ENCODE measurements at places on chromosomes 16 and 17.

DNA sequence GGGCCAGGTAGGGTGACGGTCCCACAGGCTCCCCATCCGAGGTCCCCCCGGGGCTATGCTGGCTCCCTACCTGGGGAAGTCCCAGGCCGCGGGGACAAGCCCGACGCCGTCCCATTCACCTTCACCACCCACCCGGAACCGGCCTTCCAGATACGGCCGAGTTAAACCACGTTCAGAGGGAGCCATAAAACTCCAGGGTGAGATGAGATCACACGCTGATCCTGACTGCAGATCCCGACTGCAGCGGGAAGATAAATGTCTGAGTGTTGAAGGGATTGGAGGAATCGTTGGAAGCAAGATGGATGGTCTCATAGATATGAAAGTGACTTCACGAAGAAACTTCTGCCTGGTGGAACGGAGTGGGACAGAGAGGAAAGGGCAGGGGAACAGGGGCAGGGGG is 13.6 kb upstream of the C1QTNF8 start:
- no peak for DNase-seq

- peak; percentile 63 for DNase-seq
These were observed 203.3 kb downstream of the ZNF423 start for GRCh38 chr16:49652456-49653172.

DNA sequence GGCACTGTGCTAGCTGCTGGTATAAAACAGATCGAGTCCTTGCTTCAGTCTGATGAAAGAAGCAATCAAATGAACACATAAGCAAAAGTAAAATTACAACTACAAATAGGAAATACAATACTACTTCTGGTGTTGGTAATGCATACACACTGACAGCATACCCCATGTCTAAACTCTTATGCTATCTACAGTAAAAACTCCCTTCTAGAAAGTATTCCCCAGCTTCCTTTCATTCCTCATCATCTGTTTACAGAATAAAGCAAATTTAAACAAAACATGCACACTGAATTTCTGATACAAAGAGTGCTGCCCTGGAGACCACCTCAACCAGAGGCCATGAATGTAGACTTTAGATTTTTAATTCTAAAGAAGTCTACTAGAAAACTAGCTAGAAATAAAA is 109.6 kb downstream of the SSH2 start:
- no peak for DNase-seq

DNA sequence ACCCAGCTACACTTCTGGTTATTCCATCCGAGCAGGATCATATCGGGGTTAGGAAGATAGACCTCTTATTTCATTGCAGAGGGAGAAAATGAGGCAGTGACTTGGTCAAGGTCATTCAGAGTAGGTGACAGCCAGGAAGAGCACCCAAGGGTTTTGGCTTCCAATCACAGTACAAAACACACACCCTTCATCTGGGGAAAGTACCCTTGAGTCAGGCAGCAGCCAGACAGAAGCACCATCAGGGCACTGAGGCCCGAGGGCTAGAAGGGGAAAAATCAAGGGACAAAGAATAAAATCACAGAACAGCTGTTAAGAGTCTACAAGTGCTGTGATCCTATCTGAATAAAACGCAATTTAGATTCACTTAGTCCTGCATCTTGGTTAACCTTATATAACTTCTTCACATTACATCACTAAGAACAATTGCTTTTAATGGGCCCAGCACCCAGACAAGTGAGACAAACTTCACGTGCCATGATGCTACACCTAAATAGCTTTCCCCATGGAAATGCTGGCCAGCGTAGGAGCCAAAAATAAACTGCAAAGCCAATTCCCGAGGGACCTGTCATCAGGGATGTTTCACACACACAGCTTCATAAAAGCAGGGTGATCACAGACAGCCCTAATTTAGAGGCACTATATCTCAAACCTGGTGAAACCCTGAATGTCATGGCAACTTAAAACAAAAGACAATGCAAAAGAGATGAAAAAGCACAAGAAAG is 4.9 kb downstream of the UBE2O start:
- no peak for DNase-seq

DNA sequence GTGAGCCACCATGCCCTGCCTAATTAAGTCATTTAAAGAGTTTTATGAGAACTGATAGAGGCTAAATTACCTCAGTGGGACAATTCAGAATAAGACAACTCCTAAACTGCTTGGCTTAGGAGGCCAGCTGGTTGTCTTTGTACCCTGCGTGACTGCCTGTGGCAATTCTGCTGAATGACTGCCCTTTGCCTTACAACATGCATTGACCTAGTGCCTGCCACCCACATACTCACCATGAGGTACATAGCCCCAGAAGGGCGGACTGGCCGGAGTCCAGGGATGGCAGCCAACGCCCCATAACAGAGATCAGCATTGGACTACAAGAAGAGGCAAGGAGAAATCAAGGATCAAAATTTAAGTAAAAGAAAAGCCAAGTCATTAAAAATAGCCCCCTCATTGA is 7.3 kb downstream of the TAT start:
- no peak for DNase-seq

DNA sequence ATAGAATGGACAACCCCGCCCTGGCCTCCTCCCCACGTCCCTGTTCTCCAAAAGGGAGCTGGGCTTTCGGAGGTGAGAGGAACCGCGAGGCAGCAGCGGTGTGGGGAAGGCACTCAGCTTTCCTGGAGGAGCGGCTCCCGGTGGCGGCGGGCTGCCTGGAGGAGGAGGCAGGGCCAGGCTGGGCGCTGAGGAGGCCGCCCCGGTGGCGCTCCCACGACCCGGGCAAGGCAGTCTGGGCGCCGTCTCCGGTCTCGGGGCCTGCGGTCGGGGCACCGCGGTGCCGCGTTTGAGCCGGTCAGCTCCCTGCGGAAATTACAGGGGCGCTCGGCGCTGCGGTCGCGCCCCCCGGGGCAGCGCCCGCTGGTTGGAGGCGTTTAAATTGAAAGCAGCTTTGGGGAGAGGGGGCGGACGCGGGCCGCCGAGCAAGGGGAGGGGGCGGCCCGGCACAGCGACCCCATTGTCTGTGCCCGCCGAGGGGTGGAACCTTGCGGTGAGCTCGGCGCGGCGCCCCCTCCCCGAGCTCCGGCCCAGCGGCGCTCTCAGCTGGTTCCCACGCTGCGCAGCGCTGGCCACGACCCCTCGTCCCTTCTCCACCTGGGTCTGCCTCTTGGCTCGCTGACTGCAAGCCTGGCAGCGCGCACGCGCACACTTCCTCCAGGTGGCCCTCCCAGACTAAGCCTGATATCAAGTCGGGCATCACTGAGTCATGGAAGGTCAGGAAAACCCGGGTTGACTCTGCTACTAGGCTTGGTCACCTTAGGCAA is 58.7 kb upstream of the DLX4 start:
- DNase-seq = no peak

Data from smooth muscle cell of the brain vasculature (primary cell).